ENCODE measurements at places on chromosomes 6 and 20.

DNA sequence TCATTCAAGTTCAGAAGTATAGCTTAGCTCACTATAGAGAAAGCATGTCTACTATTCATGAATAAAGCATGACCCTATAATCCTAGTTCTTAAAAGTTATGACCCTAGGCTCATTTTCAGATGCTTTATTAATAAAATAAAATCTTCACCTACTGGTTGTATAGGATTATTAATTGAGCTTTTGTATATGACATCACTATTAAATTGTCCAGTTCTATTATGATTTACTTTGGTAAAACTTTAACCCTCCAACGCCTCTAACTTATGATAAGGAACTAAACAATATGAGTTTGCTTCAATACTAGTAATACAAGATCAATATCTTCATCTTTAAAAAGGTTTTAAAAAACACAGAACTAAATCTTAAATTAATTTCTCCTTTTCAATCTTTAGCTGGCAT lies 263.4 kb upstream of the THEMIS start:
- DNase-seq: no peak

DNA sequence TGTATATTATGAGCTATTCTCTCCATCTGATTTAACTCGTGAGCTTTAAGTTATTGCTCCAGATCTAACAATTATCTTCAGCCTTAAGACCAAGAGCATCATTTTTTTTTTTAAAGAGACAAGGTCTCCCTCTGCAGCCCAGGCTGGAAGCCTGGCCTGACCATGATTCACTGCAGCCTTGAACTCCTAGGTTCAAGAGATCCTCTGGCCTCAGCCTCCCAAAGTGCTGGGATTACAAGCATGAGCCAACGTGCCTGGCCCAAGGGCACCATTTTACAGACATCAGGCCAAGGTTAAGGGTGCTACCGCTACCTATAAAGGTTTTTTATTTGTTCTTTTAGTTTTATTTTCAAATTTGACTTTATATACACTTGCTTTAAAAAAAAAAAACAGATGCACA lies 2.3 kb downstream of the SUPT3H start:
- no peak for DNase-seq

- DNase-seq: no peak
Observed at GRCh38 chr6:129860908-129861665, at the start of gene TMEM244. Gene TMEM244 (minus strand): TSS chr6:129861315. CDS start chr6:129861188, 127 bp downstream.

- no peak for DNase-seq
Observed at GRCh38 chr6:113599444-113599843, 257.7 kb upstream of the MARCKS start.

DNA sequence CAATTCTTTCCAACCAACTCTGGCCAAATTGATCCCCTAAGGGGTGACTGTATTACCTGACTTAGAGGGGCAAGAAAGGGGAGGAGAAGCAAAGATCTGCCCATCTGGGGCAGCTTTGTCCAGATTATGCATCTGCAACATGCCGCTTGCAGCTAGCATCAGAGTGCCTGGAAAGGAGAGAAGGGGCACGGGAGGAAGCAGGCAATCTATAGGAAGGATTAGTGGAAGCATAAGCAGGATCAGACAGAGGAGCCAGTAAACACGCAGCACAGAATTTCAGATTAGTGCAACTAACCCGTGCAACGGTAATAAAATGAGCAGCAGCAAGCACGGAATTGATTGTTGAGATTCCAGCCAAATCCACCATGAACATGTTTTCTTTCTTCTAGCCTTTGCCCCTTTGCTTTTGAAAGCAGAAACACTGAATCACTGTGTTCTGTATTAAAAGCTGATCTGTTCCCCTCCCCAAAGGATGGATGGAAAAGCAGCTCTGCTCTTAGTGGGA lies 643.6 kb upstream of the CHD6 start:
- DNase-seq: no peak

GRCh38 chr20:33490023-33490933 lies at the start of gene CBFA2T2:
Gene CBFA2T2 (plus strand): TSS chr20:33490096. CDS start chr20:33490268, 172 bp downstream.
- no peak for DNase-seq
